ENCODE measurements at places on chromosomes 5 and 9.
A peak's percentile ranks its signal among the peaks of the same experiment; 100 is the strongest.

DNA sequence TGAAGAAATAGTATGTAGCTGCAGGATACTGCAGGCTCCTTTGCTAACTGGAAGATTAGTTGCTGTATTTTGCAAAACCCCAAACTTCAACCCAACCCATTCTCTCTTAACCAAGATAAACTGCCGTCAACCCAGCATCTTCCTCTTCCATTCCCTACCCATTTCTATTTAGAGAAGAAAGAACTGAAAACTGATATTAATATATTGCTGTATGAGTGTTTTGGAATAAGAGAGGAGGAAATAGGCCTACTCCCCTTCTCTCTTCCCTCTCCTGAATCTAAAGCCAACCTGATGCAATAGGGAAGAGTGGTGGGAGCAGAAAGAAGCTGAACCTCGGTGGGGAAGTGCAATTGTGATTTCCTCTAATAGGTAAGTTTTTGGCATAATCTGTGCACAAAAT, 83.7 kb downstream of the TMEM215 start:
- DNase-seq, result no peak

DNA sequence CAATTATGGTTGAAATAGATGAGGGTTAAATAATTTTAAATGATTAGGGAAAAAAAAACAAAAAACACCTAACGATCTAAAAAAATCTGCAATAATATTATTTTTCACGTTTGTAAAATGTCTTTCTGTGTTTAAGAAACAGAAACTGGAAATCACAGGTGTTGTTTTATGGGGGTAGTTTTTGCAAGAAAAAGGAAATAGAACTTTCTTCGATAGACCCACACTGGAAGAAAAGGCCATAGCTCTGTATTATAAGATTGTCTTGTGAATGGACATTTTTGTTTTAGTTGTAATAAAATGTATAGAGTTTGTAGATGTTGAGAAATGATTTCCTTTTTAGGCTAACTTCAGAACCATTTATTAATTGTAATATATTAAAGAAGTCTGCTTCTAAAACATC, 5.5 kb downstream of the CSNK1G3 start:
- no peak for DNase-seq

GRCh38 chr9:110006657-110007056, 201.3 kb downstream of the C9orf152 start:
- DNase-seq, result no peak

DNA sequence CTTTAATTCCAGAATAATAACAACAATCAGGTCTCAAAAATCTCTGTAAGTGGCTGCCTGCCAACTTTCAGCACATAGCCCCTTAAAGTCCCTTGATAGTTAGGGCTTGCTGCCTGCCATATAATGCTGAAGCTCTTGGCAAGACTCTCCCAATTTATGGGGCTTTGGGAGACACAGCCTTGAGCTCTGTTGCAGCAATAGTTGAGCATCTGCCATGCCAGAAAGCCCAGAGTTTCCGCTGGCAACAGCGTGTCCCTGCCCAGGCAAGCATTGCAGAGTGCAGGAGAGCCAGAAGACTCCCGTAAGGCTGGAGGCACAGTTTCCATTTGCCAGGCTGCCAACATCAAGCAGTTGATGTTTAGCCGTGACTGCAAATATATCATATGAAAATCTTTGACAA, 678.5 kb upstream of the NUDT12 start:
- DNase-seq, result no peak

GRCh38 chr5:133930061-133930812, 38.2 kb downstream of the C5orf15 start:
- no peak for DNase-seq

GRCh38 chr5:132737982-132738681, 786 bp upstream of the KIF3A start:
- no peak for DNase-seq

GRCh38 chr9:78118742-78119473, 87.3 kb upstream of the GNAQ start:
- DNase-seq, result no peak

GRCh38 chr5:155631116-155631515, 617.6 kb downstream of the KIF4B start:
- no peak for DNase-seq

DNA sequence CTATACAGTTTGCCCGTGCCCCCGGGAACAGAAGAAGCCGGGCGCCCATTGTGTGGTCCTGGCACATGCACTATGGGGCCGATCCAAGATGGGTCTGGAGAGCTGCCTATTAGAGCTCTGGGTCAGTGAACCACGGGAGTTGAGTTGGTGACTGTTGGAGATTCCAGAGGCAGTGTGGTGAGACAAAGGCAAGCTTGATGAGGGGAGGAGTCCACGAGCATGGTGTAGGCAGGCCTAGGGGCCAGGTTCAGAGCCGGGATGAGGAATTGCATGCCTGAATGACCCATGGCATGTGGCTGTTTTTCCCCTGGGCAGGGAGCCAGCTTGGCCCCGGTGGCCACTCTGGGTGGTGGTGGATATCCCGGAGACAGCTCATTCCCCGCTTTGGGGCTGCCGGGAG, 84.4 kb upstream of the STC2 start:
- DNase-seq, result no peak

GRCh38 chr5:89105171-89105695, 222.2 kb upstream of the MEF2C start:
- DNase-seq, result no peak

GRCh38 chr9:4339357-4339756, 39.5 kb upstream of the GLIS3 start:
- DNase-seq, result peak; percentile 45

DNA sequence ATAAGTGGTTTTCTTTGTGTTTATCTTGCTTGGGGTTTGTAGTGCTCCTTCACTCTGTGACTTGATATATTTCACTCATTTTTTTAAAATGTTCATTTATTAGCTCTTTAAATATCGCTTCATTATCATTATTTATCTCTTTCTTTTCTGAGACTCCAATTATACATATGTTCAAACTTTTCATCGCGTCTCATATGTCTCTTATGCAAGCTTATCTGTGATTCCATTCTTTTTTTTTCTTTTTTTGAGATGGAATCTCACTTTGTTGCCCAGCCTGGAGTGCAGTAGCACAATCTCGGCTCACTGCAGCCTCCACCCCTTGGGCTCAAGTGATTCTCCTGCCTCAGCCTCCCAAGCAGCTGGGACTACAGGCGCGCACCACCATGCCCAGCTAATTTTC, 73.9 kb upstream of the GABRP start:
- no peak for DNase-seq
